ENCODE measurements at places on chromosomes 1 and 21. TPM values are rescaled to one million over a fixed set of nuclear protein-coding genes. Genes with fewer than 3 reads are reported as not detected.

DNA sequence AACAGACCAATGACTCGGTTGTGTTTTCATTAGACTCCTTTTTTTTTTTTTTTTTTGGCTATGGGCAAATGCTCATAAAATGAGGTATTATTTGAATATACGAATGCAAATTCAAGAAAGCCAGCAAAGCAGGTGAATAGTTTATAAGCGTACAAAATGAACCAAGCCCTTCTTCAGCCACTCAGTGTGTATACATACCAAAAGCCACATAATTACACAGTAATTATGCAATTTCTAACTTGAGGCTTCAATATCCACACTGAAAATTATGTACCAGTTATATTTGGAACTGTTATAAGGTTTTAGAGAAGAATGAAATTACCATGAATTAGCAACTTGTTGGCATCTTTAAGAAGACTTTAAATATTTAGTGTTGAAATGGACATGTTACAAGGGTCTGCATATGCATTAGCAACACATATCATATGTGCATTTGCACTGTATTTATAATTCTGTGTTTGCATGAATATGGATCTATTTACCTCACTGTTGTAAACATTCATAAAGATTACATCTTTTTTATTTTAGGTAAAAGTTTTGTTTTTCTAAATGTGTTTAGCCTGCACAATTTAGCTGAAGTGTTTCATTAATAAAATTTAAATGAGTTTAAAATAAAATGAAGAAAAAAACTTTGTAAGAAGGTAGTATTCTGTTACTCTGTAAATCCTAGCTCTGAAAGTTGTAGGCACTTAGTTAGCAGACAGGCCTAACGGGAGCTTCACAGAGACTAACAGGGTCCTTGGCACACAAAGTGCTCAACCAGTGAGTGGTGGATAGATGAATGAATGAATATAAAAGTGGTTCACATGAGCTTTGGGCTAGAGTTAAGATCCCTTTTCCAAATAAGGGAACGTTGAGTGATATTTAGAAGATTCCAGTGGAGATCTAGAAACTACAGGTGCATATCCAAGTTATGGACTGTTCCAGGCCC is 241.0 kb upstream of the NFIA start:
- DNase-seq: no peak

DNA sequence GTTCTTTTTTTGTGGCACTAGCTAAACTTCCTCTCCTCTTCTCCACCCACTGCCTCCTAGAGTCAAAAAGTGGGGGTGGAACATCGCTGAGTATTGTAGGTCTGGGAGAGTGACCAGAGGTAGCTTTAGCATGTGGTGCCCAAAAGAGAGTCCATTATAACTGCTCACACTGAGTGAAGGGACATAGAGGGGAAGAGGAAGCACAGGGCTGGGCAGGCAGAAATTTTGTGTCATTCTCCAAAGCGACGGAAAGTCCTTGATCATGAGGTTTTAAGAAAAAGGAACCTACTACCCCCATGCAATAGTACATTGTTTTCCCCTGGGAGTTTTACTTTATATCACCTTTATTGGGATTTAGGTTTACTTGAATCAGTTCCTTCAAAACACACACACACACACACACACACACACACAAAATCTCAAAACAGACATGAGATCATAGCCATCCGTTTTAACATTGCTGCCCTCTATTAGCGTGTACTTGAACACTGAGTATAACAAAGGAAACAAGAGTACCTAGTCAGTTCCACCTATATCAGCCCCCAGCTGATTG is 4.1 kb downstream of the CD84 start:
- DNase-seq: no peak

GRCh38 chr1:89100412-89100811 is 25.5 kb downstream of the GBP2 start:
- no peak for DNase-seq

- no peak for DNase-seq
Measured at GRCh38 chr1:24713176-24713575, 32.1 kb upstream of the CLIC4 start.

HSD11B1 gene
- total RNA-seq: not detected

GRCh38 chr1:236779312-236779711 is 15.8 kb upstream of the MTR start:
- DNase-seq: no peak

RPE65 gene
- total RNA-seq: not detected

DNA sequence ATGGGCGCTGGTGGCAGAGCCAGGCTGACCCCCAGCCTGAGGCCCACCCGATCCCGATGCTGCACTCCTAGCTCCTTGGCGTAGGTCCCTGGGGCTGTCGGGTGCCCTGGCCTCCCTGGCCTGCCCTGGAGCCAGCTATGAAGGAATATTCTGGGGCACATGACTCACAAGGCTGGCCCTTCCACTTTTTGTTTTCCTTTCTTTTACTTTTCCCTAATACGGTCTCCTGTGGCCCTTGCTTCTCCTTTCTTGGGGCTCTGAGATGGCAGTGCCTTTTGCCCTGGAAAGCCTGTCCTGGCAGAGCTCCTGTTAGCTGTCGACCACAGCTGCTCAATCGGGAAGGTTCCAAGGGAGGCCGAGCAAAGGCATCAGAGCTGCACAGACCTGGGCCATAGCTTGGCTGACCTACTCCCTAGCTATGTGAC is 22.1 kb downstream of the ARHGEF10L start:
- DNase-seq: no peak

DNA sequence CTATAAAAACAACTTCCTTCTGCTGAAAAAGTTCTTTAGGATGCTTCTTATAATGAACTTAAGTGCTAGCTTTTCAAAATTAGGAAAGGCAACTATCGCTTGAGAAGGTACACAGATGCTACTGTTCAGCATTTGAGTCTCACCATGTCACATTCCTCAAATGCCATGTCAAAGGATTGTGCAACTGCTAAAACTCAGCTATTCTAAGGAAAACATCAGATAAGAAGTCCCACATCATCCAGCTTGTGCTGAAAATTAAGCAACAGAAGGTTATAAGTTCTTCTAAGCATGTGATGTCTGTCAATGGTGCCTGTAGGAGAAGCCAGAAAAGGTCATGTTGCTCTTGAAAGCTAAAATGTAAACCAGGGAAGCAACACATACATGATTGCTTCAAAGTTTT is 36.5 kb downstream of the MCOLN2 start:
- no peak for DNase-seq

DNA sequence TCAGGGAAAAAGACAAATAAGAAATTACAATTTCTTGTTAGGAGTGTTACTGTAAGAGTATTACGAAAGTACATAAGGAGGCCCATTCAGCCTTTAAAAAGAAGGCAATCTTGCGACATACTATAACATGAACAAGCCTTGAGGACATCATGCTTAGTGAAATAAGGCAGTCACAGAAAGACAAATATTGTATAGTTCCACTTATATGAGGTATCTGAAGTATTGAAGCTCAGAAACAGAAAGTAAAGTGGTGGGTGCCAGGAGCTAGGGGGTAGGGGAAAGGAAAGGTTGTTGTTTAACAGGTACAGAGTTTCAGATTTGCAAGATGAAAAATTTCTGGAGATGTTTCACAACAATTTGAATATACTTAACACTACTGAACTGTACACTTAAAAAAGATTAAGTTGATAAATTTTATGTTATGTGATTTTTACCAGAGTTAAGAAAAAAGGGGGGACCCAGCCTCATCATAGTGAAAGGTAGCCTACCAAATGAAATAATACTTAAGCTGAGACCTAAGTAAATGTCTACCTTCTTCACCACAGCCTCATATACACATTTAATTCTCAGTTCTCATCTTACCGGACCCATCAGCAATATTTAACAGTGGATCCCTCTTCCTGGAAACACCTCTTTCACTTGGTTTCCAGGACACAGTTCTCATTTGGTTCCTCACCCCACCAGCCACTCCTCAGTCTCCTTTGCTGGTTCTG is 19.5 kb downstream of the USP24 start:
- no peak for DNase-seq

- no peak for DNase-seq
Measured at GRCh38 chr1:223815865-223816264, 29.9 kb downstream of the TP53BP2 start.

- DNase-seq: no peak
Measured at GRCh38 chr1:12485231-12486058, 132.6 kb downstream of the DHRS3 start.

TGFB2 gene
- total RNA-seq: not detected

All from Karpas-422 (cell line).